ENCODE measurements at places on chromosomes 3 and 15.

DNA sequence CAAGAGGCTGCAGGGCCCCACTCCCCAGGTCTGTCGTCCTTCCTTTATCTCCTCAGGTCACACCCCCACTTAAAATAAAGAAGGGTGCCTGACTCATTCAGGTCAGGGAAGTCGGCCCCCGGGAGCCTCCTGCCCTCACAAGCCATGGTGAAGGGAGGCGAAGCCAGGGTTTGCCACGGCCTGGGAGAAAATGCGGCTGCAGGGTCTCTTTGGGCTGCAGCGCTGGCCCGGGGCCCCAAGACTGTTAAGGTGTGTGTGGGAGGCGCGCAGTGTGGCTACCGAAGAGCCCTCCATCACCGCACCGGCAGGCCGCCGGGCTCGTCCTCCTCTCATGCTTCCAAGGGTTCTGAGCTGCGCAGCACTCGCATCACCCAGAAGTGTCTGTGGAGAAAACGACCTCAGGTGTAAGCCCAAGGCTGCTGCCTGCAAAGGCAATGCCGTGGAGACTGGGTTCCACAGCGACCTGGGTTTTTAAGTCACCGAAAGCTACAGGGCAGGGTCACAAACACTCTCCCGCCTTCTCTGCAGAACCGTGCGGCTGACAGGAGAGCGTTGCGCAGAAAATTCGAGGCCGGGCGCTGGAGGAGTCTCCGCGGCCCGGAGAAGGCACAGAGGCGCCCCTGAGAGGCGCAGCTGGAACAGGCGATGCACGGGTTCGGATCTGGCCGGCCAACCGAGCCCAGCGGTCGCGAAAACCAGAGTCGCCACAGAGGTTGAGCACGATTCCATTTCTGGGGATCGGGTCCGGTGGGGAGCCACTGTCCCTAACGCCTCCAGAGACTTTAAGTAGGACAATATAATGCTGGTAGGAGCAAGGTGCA lies 8.7 kb downstream of the FOXL2 start:
- no peak for DNase-seq

DNA sequence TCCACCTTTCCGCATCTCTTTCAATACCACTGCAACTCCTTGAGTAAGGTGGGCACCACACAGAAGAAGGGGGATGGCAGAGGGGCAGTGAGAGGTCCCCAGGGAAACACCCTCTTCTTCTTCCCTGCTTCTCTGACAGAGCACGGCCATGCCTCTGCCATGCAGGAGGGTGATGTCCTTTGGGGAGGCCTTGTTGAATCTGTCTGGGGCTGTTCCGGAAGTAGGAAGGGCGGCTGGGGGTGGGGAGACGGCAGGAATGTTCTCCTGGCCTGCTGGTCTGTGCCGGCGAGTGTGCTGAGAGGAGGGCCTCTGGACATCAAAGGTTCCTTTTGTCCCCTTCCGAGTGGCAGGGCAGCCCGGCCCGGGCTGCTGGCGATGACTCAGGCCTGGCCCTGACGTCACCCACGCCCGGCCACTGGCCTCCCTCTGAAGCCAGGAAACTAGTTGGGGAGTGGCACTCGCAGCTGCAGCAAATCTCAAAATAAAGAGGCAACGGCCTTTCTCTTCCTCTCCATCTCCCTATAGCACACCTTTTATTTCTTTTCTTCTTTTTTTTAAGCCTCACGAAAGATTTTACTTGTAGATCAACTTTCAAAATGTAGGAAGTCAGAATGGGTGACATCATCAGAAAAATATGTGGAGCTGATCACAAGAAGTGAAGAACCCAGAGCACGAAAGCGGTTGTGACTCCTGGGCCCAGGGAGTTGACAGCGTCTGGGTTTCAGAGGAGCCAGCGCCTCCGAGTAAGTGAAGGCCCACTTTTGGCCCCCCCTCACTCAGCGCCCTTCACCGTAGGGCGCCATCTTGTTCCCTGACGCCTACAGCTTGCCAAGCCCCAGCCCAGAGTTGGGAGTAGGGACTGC lies at the start of gene ZBTB38:
Gene ZBTB38, plus strand, starts transcription at position 443 of the 863 bp plus-strand sequence. CDS start 73,885 bp downstream, outside the sequence.
- DNase-seq = no peak

DNA sequence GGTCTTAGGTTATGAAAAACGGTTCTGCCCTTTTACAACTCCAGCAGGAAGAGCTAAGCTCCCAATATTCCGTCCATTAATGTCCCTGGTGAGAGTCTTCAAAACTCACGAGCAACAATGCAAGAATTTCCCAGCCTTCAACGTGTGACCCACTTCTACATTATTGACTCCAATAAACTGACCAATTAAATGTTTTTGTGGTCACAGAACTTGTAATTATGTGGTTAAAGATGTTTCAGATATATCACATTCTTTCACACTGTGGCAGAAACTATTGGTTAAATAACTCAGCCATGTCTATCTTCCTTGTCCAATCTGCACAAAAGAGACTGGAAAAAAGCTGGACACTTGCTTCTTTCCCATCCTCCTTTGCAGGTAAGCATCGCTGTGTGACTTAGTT lies 286.6 kb upstream of the ADAMTS9 start:
- no peak for DNase-seq

- no peak for DNase-seq
Measured at GRCh38 chr3:42265059-42265991, 660 bp downstream of the CCK start.

- DNase-seq = no peak
Measured at GRCh38 chr15:29403772-29404171, 134.2 kb upstream of the NSMCE3 start.

GRCh38 chr3:141915766-141916165 lies 39.3 kb downstream of the ATP1B3 start:
- DNase-seq = no peak

GRCh38 chr3:127702151-127702578 lies 29.4 kb downstream of the ABTB1 start:
- no peak for DNase-seq

- no peak for DNase-seq
Measured at GRCh38 chr15:51227940-51228732, 110.3 kb downstream of the CYP19A1 start.

- DNase-seq = no peak
Measured at GRCh38 chr15:100863796-100864267, 15.8 kb upstream of the ALDH1A3 start.

DNA sequence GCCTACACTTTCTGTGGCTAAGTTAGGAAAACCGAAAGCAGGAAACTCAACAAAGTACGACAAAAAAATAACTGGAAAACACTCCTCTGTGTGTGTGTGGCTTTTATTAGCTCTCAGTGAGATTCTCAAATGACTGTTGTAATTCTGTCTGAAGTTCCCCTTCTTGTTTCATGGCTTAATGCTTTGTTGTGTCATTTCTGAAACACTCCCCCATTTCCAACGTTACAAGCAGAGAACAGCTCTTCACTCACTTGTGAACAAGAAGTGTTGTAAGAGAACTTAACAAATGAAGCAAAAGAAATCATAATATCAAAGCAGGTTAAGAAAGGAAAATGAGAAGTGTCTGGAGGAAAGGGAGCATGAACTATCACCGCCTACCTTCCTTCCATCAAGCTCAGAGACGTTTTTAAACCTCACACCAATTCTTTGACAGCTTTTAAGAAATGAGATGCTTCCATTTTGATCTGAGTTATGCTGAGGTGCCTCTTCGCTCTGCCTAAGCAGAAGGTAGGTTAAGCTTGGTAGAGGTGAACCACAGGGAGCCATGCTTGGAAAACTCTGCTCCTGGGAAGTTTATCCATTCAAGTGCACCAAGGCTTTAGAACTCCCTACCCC lies 12.4 kb upstream of the SEC62 start:
- no peak for DNase-seq

DNA sequence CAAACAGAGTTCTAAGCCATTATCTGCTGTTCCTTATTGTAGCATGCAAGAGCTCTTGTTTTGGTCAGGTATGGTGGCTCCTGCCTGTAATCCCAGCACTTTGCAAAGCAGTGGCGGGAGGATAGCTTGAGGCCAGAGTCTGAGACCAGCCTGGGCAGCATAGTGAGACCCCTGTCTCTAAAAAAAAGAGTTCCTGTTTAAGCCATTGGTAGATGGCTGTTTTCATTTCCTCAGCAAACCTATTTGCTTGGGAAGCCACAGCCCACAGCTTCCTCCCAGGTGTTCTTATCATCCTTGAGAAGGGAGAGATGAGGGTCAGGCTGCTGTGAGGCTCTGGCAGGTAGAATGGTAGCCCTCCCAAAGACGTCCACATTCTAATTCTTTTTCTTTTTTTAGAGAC lies 24.4 kb upstream of the FAM81A start:
- DNase-seq = no peak

- no peak for DNase-seq
Measured at GRCh38 chr3:143226678-143227291, 107.2 kb downstream of the CHST2 start.

- no peak for DNase-seq
Measured at GRCh38 chr3:8988791-8989558, 25.7 kb upstream of the RAD18 start.

GRCh38 chr3:41265011-41265545 lies 65.8 kb downstream of the CTNNB1 start:
- DNase-seq = no peak

GRCh38 chr3:73733746-73734145 lies 109.0 kb upstream of the PDZRN3 start:
- no peak for DNase-seq

GRCh38 chr15:39273717-39274411 lies 307.0 kb upstream of the THBS1 start:
- DNase-seq = no peak

GRCh38 chr3:102161384-102162006 lies 273.3 kb upstream of the ZPLD1 start:
- no peak for DNase-seq

GRCh38 chr3:192795021-192795420 lies 67.7 kb upstream of the FGF12 start:
- no peak for DNase-seq

DNA sequence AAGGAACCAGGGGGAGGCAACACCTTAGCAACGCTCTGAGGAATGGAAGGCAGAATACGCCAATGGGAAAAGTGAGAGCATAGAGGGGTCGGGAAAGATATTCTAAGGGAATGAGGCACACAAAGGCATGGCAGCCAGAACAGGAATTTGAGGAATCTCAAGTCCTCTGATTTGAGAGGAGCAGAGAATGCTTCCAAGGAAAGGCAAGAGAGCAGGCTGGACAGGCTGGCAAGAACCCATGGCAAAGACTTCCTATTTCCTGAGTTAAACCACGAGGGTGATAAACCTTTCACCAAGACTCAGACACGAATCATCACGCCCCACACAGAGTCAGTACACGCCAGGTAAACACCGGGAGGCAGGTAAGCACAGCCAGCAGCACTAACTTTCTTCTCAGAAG lies 109.8 kb downstream of the IGF2BP2 start:
- DNase-seq = no peak

GRCh38 chr3:29215948-29216347 lies 64.9 kb upstream of the RBMS3 start:
- DNase-seq = no peak

DNA sequence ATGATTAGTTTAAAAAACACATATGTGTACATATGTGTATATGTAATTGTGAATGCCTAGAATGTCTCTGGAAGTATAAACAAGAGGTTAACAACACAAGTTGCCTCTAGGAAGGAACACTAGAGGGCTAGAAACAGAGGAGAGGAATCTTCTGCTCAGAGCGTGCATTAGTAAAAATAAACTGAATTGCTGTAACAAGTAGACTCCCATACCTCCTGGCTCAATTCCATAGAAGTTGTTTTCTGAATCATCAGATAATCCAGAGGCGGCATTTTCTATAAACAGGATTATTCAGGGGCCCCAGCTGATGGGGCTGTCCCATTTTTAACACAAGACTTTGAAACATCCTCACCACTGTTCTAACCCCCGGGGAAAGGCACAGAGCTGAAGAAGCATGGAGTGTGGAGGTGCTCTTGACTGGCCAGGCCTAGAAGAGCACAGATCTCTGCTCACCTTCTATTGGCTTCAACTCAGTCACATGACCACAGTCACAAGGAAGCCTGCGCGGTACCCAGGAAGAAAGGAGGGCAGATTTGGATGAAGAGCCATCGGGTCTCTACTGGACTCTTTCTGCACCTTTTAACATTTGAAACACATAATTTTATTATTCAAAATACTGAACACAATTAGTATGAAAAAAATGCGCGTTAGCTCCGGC lies 145.7 kb downstream of the TLE3 start:
- no peak for DNase-seq

GRCh38 chr3:67940210-67940952 lies 286.0 kb upstream of the SUCLG2 start:
- no peak for DNase-seq

DNA sequence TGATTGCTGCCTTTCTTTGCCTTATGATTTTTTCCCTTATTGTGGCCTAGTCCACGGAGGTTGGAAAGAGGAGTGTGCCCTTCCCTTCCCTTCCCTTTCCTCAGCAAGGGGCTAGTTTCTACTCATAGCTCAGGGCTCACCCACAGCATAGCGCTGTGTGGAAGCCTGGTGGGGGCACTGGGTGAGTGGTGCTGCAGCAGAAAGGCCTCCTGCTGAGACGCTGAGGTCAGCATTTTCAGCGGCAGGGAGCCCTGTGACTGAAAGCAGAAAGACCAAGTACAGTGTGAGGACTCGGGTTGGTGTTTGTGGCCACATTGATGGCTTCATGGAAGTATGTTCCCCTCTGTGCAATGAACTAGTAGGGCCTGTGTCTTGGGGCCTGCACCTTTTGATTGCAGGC lies 21.9 kb downstream of the CACNA1D start:
- no peak for DNase-seq

DNA sequence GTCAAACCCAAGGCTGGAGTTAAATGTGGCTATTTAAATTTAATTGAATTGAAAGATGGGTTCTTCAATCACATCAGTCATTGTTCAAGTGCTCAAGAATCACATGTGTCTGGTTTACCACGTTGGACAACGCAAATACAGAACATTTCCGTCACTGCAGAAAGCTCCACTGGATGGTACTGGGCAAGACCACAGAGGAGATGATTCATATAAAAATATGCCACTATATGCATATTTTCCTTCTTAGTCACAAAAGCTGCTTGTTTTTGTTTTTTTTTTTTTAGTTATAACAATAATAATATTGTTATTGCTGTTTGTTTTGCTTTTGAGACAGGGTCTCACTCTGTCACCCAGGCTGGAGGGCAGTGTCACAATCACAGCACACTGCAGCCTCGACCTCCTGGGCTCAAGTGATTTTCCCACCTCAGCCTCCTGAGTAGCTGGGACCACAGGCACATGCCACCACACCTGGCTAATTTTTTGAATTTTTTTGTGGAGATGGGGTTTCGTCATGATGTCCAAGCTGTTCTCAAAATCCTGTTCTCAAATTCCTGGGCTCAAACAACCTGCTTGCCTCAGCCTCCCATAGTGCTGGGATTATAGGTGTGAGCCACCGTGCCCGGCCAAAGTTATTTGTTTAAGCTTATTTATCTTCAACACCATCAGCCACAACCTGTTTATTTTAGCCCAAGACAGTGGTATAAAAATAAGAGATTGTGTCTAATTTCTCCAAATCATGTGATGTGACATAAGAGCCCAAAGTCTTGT lies 19.4 kb downstream of the RTP3 start:
- DNase-seq = no peak

- no peak for DNase-seq
Measured at GRCh38 chr15:27358751-27359434, 387.9 kb downstream of the GABRG3 start.

Data from cortex of kidney (tissue), 1 donor.